ENCODE measurements at places on chromosomes 11 and 22. TPM values are rescaled to one million over a fixed set of nuclear protein-coding genes. Genes with fewer than 3 reads are reported as not detected.

Gene GRM5
- not detected for polyA plus RNA-seq

Gene SYCE3
- polyA plus RNA-seq: 0.80 TPM

Gene SEC14L6
- polyA plus RNA-seq: not detected

Gene PATE2
- polyA plus RNA-seq: not detected

Gene MUC6
- polyA plus RNA-seq: not detected

Gene FZD4
- 7.8 TPM for polyA plus RNA-seq

Gene LIF
- polyA plus RNA-seq: 1.4 TPM

Gene MS4A4A
- polyA plus RNA-seq: not detected

Gene PTGDR2
- 0.06 TPM for polyA plus RNA-seq

Gene B3GAT1
- polyA plus RNA-seq: not detected

Gene C11orf16
- not detected for polyA plus RNA-seq

Gene OR8G5
- not detected for polyA plus RNA-seq

Gene OR5L1
- polyA plus RNA-seq: not detected
